ENCODE measurements at places on chromosomes 6 and 20.

- no peak for DNase-seq
Measured at GRCh38 chr6:110355022-110355421, 3.1 kb downstream of the METTL24 start.

GRCh38 chr20:653590-654416 is 803 bp upstream of the SRXN1 start:
- no peak for DNase-seq

GRCh38 chr6:167988945-167989841 is 8.3 kb upstream of the KIF25 start:
- DNase-seq: no peak

GRCh38 chr20:47066484-47067270 is 172.0 kb downstream of the EYA2 start:
- no peak for DNase-seq

- DNase-seq: no peak
Measured at GRCh38 chr20:57457243-57458095, 66.3 kb downstream of the RBM38 start.

DNA sequence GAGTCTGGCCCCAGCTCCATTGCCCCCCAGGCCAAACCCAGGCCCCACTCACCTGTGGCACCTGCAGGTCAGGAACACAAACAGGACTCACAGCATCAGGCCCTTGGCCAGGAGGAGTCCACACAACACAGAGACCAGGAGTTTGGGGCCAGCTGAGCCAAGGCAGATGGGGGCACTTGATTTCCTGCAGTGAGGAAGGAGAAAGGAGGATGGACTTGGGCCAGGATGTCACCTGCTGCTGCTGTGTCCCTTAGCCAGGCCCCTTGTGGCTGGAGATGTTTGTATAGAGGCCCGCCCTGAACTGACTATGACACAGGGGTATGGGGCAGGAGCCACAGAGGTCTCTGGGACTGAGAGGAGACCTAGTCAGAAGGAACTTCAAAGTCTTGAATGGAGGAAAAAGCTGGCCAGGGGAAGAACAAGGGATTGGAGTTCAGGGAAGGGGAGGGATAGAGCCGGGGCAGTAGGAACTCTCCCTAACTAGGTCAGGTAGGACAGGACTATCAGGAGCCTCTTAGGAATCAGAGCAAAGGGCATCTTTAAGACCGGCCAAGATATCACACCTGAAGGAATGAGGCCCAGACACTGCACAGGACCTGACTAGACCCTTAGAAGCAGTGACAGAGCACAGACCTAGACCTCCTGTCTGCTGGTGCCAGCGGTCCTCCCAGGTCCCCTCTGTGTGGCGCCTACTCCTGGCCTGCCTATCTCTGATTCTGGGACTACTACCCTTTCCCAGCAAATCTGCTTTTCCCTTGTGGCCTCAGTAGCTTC is 8.8 kb upstream of the TREML2 start:
- no peak for DNase-seq

- DNase-seq: no peak
Measured at GRCh38 chr6:41122373-41122772, 31.8 kb downstream of the TREML1 start.

DNA sequence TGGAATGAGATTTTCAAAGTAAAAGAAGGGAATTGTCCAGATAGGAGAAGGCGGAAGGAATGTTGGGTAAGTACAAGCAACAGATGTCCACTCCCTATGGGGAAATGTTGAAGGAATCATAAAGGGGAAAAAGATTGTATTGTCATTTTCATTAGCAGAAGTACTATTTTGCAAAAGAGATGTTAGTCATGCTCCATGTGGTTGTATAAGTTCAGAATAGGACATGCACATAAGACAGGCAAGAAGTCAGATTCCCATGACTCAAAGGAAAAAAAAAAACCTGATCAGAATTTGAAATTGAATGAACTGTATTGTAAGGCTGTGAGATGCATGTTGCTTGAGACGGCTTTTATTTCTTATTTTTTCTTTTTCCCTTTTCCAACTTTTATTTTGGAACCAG is 36.8 kb downstream of the GRM1 start:
- DNase-seq: no peak

- DNase-seq: no peak
Measured at GRCh38 chr6:159788276-159788675, 1.1 kb downstream of the TCP1 start.

DNA sequence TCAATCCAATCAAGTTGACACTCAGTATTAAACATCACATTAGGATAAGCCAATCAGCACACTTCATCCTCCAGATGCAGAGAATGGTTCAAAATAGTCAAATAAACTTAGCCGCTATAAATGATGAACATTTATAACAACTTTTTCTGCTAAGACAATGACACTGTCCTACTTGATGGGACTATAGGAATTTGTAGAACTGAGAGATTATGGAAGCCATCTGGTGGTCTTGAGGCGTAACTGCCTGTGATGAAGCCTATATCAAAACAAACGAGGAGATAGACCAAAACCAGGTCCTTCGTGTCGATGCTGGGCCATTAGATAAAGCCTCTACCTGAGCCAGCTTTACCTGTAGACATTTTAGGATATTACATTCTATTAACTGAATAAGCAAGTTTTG is 631.1 kb downstream of the COL12A1 start:
- DNase-seq: no peak

DNA sequence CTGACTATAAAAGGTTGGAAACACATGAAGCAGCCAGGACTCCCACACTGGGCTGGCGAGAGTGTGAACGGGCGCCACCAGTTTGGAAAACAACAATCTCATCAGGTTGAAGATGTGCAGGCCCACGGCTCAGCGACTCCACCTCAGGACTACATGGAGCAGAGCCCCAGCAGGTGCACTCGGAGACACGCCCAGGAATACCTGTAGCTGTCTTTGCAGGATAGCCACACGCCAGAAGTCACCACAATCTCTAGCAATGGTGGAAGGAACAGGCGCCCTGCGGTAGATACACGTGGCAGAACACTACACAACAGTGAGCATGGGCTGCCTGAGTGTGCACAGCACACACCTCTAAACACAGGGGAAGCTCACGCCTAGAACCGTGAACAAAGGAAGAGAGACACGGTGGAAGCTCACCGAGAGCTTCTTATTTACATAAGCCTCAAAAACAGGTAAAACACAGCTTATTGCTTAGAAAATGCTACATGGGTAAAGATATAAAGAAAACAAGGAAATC is 28.7 kb upstream of the RPS6KA2 start:
- no peak for DNase-seq

DNA sequence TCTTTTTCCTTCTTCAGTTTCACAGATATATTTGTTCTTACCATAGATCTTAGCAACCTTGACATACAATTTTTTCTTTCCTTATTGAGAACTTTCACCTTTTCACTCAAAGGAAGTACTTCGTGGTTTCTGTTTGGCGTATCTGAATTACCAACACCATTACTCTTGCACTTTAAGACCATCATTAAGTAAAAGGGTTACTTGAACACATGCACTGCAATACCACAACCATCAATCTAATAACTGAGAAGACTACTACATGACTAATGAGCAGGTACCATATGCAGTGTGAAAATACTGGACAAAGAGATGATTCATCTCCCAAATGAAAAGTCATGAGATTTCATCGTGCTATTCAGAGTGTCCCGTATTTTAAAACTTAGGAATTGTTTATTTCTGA is 21.7 kb upstream of the SENP6 start:
- DNase-seq: no peak

DNA sequence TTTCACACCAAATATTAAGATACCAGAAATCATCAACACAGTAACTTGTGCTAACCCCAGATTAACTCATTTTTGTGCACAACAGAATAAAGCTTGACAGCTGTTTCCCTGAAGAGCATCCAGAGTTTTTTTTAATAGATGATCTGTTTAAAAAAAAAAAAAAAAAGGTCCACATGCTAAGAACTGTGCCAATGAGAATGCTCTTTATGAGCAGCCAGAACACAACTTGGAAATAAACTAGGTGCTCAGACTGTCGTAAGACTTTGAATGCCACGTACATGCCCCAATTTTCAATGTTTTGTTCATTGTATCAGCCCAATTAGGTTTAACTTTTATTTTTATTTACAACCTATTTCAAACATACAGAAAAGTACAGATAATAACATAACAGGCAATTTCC is 47.3 kb downstream of the STAU1 start:
- no peak for DNase-seq

DNA sequence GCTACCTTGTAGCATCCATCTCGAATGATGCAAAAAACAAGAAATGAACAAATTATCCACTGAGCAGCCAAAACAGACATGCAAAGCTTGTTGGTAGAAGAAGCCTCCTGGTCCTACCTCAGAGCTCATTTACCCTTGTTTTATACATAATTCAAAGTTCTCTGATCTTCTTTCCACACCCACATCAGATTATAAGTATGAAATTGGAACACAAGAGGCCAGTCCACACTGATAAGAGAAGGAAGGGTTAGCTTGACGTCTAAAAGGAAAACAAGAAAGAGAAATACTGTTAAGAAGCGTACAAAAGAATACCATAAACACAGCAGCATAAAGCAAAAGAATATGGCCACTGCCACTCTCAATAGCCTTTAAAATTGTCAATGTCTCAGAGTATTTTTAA is 49.7 kb downstream of the FAM83B start:
- DNase-seq: no peak

DNA sequence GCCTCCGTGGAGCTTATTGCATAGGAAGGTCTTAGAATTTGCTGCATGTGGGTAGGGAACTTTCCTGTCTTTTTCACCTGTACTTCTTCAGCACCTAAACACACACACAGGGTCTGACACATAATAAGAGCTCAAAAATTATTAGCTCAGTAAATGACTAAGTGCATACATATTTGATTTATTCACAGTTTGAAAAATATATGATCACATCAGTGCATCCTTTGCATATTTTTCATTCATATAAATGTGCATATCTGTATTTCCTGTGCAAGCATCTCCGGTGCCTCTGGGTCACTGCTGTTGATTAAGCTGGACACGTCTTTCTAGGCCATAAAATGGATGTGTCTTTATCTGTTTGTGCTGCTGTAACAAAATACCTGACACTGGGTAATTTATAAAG is 234.7 kb downstream of the UST start:
- no peak for DNase-seq

DNA sequence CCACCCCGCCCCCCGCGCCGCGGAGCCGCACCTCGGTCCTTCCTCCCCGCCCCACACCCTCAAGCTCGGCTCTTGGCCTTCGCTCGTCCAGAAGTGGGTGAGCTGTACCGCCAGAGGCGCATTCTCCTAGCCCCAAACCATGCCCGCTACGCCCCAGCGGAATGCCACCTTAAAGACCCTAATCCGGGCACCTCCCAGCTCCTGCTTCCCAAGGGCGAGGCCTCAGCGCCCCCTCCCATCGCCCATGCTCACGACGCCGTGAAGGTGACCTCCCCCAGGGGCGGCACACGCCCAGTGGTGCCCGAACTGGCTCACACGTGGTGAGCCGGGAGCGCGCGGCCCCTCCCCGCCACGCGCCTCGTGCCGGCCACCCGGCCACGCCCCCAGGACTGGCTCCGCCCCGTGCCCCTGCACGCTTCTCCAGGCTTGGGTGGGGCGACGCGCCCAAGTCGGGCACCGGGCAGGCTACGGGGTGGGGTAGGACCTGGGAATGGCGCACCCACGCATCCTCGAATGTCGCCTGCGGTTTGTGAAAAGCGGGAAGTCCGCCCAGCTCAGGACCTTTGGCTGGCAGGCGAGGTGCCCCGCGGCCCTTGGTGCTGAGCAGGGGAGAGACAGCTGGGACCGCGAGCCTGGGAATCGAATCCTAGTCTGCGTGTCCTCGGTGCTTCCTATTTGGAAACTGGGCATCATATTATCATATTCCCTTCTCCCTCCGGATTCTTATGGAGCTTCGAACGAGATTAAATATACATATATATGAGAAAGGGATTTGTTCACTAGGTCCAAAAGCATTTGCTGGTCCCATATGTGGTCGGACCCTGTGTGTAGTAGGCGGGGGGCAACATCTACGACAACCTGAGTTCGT is 941 bp upstream of the SOX12 start:
- peak; percentile 95 for DNase-seq

- DNase-seq: no peak
Measured at GRCh38 chr20:40639132-40639531, 49.9 kb downstream of the MAFB start.

Measured in activated CD8-positive, alpha-beta memory T cell treated with anti-CD3 and anti-CD28 coated beads, Interleukin-2, amount 50 U/mL, for 48 hours (primary cell).